ENCODE measurements at places on chromosomes 4 and X. TPM values are rescaled to one million over a fixed set of nuclear protein-coding genes. Genes with fewer than 3 reads are reported as not detected.

FSTL5 gene
- not detected for polyA plus RNA-seq

PSAPL1 gene
- polyA plus RNA-seq = 4.4 TPM

EPGN gene
- 2.2 TPM for polyA plus RNA-seq

GRCh38 chrX:63754136-63754859 is 30.7 kb downstream of the ARHGEF9 start:
- peak; percentile 7 for DNase-seq

DNA sequence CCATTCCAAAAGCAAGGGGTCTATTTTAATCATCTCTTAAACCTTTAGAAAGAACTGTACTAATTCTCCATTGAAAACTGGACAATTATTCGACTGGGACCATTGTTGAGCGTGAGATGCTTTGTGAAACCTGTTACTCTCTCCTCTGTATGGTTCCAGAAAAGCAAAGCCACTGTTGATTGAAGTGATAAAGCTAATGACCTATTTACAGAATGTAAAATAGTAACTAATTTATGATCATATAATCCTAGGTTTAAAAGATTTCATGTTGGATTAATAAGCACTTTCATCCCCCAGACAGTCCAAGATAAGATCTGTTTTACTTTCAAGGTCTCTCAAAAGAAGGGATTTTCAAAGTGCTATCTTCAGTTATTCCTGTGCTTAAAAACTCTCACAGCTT is 614.5 kb downstream of the TMA16 start:
- DNase-seq = no peak

DNA sequence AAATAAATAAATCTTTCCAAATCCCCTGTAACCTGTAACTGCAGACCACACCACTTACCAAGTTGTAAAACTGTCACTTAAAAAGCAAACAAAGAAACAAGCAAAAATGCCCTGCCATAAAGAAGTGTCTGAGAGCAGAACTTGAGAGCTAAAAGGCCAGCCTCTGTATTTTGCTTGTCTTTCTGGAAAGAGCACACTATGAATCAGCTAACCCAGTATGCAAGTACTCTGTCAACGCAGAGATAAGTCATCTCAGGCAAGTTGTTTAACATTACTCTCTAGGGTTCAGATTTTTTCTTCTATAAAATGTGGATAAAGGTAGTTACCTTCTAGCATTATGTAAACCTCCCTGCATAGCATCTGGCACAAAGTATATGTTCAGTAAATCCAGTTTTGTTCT is 134.8 kb downstream of the HS3ST1 start:
- peak; percentile 12 for DNase-seq

- DNase-seq = no peak
These were observed 14.0 kb downstream of the CFAP97 start for GRCh38 chr4:185189606-185190305.

GRCh38 chr4:45946699-45947098 is 177.2 kb downstream of the GABRG1 start:
- no peak for DNase-seq

DNA sequence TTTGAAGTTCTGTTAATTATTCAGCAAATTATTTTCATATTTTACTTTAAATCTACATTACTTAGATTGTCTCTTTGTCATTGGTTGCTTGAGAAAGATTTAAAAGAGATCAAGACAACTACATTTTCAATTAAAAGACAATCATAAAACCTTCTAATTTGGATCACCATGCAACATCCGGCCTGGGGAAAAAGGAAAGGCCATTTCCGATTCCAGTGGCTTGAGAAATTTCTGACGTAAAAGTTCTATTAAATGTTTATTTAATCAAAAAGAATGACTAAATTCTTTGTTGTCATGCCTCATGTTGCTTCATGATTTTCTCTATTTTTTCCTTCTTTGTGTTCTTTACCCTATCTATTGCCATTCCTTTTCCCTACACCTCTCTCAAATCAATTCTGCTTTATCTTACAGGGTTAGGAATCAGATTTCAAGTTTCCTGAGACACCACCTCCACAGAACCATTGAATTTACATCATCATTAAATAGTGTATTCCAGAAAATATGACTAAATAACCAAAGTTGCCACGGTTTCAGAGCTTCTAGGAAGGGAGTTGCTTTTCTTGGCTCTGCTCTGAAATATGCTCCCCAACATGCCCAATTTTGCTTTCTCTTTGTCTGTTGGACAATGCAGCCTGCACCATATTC is 124.6 kb upstream of the ACSL4 start:
- DNase-seq = no peak

GRCh38 chr4:101127176-101127790 is 220.0 kb downstream of the PPP3CA start:
- DNase-seq = no peak

- DNase-seq = no peak
These were observed 154.3 kb upstream of the CASK start for GRCh38 chrX:42077675-42078074.

- no peak for DNase-seq
These were observed 862.8 kb downstream of the TRIML1 start for GRCh38 chr4:189001971-189002450.

DNA sequence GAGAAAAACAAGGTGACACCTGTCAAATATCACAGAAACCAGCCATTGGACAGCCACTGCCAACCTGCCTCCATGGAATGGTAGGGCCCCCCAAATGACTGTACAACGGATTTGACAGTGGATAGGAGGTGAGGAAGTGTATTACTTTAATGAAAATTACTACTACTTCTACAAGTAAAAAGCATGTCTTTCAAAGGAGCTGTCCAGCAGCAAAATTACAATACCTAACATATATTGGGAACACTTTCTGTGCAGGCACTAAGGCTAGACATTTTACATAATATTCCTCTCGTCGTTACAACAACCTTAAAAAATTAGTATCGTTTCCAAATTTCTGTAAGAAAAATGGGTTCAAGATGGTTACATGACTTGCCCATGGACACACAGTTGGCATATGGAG is 14.9 kb downstream of the PPP3CA start:
- no peak for DNase-seq

- DNase-seq = no peak
These were observed 41.0 kb downstream of the MAP7D3 start for GRCh38 chrX:136210243-136210642.

All from hepatocyte (in vitro differentiated cells).